ENCODE measurements at places on chromosomes 4 and X. TPM values are rescaled to one million over a fixed set of nuclear protein-coding genes. Genes with fewer than 3 reads are reported as not detected.
A peak's percentile ranks its signal among the peaks of the same experiment; 100 is the strongest.

Gene GPRASP1
- total RNA-seq = 3.8 TPM

Gene BEX5
- total RNA-seq = 0.50 TPM

Gene TMEM144
- total RNA-seq = 2.8 TPM

Gene FRAS1
- total RNA-seq = 1.8 TPM

Gene ETDA
- not detected for total RNA-seq

Gene GYG2
- total RNA-seq = 11.9 TPM

GRCh38 chr4:128635141-128635954, 174.2 kb upstream of the JADE1 start:
- H3K27ac ChIP-seq = no peak overlapping the region
- H3K27me3 ChIP-seq = no peaks in the 10 kb centered on the region
- no peaks in the 10 kb centered on the region for H3K4me1 ChIP-seq
- no peaks in the 10 kb centered on the region for H3K36me3 ChIP-seq
- DNase-seq = peak; percentile 43
- no peak overlapping the region for H3K4me3 ChIP-seq

DNA sequence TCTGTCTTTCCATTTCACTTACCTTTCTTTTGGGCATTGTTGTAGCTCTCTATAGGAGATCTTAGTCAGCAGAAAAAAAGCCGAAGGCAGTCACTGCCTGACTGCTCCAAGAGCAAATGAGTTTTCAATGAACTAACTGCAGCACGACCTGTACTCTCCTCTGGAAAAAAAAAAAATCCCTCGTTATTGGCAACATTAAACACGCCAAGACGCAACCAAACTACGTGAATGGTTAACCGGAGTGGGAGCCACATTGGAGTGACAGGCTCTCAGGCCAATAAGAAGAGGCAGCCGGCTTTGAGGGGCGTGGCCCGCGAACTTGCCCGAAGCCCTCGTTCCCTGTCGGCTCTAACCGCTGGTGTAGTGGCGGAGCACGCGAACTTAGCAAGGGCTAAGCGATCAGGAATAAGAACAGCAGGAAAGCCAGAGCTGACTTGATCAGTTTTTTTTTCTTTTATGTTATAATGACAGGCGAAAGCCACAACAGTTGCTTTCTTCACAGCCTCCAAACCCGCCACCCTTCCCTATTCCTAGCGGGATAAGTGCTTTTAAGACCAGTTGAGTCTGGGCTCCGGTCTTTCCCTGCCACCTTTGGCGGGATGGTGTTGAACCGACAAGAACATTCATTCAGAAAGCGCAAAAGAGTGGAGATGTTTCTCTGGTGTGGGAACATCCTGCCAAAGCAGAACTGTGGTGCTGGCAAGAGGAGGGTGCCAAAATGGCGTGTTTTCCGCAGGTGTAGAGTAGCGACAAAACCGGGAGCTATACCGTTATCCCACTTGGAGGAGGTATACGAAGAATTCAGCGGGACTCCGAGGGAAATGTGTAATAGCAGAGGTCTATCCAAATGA, 80.0 kb downstream of the HMGN5 start:
- peak overlapping the region; percentile 86 for H3K27ac ChIP-seq
- H3K36me3 ChIP-seq = no peaks in the 10 kb centered on the region
- peaks cover 3% of the 10 kb centered on the region for H3K27me3 ChIP-seq

DNA sequence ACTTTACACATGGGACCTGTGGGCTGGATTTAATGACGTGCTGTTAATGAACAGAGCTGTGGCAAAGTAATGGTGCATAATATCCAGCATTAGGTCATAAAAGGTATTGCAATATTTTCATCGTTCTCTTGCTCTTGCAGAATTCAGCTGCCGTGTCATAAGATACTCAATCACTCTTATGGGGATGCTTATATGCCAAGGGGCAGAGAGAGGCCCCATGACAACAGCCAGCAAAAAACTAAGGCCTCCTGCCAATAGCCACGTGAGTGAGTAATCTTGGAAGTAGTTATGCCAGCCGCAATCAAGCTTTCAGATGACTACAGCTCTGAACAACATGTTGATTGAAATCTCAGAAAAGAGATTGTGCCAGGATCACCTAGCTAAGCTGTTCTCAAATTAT, 616.9 kb downstream of the FSTL5 start:
- H3K36me3 ChIP-seq = no peaks in the 10 kb centered on the region
- no peaks in the 10 kb centered on the region for H3K27me3 ChIP-seq
- H3K27ac ChIP-seq = no peak overlapping the region
- no peak overlapping the region for H3K4me3 ChIP-seq
- no peaks in the 10 kb centered on the region for H3K4me1 ChIP-seq
- DNase-seq = no peak

GRCh38 chrX:70554948-70555347, 110.3 kb downstream of the DLG3 start:
- DNase-seq = no peak
- H3K4me3 ChIP-seq = no peak overlapping the region
- no peaks in the 10 kb centered on the region for H3K36me3 ChIP-seq
- H3K4me1 ChIP-seq = no peaks in the 10 kb centered on the region

- H3K4me3 ChIP-seq = no peak overlapping the region
- H3K27ac ChIP-seq = no peak overlapping the region
- H3K27me3 ChIP-seq = no peaks in the 10 kb centered on the region
- DNase-seq = no peak
These were observed 257.9 kb downstream of the PCDH18 start for GRCh38 chr4:137274404-137274803.

GRCh38 chr4:24820541-24820940, 25.2 kb downstream of the SOD3 start:
- no peak overlapping the region for H3K27ac ChIP-seq
- H3K27me3 ChIP-seq = no peaks in the 10 kb centered on the region
- no peak overlapping the region for H3K4me3 ChIP-seq
- no peaks in the 10 kb centered on the region for H3K4me1 ChIP-seq
- H3K36me3 ChIP-seq = peaks cover 10% of the 10 kb centered on the region

DNA sequence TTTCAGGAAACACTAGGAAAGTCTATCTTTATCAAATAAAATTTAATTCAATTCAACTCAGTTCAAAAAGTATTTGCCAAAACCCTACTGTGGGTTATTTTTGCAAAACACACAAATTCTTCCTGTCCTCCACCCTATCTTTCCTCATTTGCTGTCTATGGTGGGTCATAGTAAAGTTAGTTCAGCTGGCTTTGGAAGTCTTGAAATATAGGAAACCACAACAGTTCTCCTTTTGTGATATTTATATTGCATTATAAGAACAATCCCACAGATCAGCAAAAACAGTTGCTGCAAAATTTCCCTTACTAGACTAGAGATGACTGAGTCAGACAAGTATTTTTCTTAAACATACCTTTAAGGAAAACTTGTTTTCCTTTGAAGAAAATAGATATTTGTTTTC, 22.2 kb downstream of the CYBB start:
- no peak for DNase-seq
- H3K36me3 ChIP-seq = no peaks in the 10 kb centered on the region
- no peaks in the 10 kb centered on the region for H3K27me3 ChIP-seq
- H3K4me3 ChIP-seq = no peak overlapping the region
- no peaks in the 10 kb centered on the region for H3K4me1 ChIP-seq

DNA sequence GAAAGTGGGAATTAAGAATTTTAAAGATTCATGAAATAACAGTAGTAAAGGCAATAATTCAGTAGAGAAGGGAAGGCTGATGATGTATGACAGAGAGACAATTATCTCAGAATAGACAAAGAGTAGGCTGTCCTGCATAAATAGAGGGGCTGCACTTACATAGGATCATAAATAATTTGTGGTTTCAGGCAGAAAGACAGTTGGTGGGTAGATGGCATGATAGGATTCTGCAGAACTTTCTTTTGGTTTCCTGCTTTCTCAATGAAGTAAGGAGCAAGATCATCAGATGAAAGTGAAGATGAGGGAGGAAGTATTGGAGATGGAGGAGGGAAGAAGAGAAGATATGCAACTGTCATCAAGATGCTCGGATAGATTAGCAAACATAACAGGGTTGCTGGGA, 604.9 kb upstream of the ZFP42 start:
- no peak overlapping the region for H3K27ac ChIP-seq
- H3K27me3 ChIP-seq = no peaks in the 10 kb centered on the region
- no peaks in the 10 kb centered on the region for H3K4me1 ChIP-seq
- no peak for DNase-seq
- H3K36me3 ChIP-seq = no peaks in the 10 kb centered on the region

DNA sequence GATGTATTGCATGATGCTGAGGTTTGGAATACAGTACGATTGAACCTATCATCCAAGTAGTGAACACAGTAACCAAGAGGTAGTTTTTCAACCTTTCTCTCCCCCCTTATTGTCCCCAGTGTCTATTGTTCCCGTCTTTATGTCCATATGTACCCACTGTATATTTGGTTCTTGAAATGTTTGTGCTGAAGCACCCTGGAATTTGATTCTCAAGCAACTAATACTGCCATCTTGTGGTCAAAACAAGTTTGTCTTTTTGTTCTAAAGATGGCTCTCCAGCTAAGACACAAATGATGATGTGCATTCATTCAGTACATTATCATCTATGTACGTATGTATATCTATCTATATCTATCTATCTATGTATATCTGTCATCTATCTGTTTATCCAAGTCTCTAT, 33.5 kb upstream of the DCX start:
- H3K4me3 ChIP-seq = no peak overlapping the region
- DNase-seq = no peak
- H3K4me1 ChIP-seq = no peaks in the 10 kb centered on the region
- H3K36me3 ChIP-seq = no peaks in the 10 kb centered on the region
- H3K27me3 ChIP-seq = no peaks in the 10 kb centered on the region

- DNase-seq = no peak
- no peak overlapping the region for H3K4me3 ChIP-seq
- H3K27me3 ChIP-seq = no peaks in the 10 kb centered on the region
- H3K4me1 ChIP-seq = no peaks in the 10 kb centered on the region
- H3K27ac ChIP-seq = no peak overlapping the region
These were observed 167.8 kb downstream of the LDB2 start for GRCh38 chr4:16730522-16731205.

GRCh38 chr4:185780472-185780871, 31.5 kb downstream of the SORBS2 start:
- no peak overlapping the region for H3K4me3 ChIP-seq
- H3K27me3 ChIP-seq = no peaks in the 10 kb centered on the region
- no peak for DNase-seq
- H3K36me3 ChIP-seq = no peaks in the 10 kb centered on the region

GRCh38 chr4:169295822-169296221, 25.1 kb upstream of the SH3RF1 start:
- no peak overlapping the region for H3K4me3 ChIP-seq
- no peak for DNase-seq
- no peaks in the 10 kb centered on the region for H3K4me1 ChIP-seq
- H3K36me3 ChIP-seq = no peaks in the 10 kb centered on the region

Measured in liver (tissue), 10 donors.